Stimulated activated CD4-positive, alpha-beta T cell treated with anti-CD3 and anti-CD28 coated beads, Interleukin-2, amount 100 ng/mL, for 4 hours (primary cell): ENCODE measurements at places on chromosomes 1 and 21.

DNA sequence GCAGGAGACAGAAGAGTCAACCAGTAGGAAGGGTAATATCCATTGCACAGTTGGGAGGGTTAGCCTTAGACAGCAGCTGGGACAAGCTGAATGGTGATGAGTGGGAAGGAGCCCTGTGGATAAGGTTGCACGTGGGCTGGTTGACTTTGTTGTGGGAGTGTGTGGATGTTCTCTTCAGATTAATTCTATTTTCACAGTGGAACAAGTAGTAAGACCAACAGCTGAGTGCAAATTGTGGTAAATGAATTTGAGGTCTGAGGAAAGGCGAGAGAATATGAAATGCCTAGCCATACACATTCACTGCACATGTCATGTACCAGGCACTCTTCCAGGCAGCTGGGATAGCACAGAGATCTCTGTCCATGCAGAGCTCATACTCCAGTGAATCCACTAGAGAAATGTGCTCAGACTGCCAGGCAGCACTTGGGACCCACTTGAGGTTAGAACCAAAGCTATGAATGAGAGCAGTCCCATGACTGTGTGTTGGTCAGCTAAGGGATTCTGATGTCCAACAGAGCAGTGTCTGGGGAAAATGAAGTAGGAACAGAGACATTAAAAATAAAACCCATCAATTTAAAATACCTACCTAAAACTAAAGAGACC, 25.2 kb upstream of the VTCN1 start:
- DNase-seq: no peak

GRCh38 chr1:88701275-88701674, 17.2 kb downstream of the PKN2 start:
- no peak for DNase-seq

- no peak for DNase-seq
Observed at GRCh38 chr1:38451541-38451993, 405.0 kb upstream of the POU3F1 start.

- DNase-seq: no peak
Observed at GRCh38 chr1:78427506-78427905, 63.3 kb upstream of the PTGFR start.

DNA sequence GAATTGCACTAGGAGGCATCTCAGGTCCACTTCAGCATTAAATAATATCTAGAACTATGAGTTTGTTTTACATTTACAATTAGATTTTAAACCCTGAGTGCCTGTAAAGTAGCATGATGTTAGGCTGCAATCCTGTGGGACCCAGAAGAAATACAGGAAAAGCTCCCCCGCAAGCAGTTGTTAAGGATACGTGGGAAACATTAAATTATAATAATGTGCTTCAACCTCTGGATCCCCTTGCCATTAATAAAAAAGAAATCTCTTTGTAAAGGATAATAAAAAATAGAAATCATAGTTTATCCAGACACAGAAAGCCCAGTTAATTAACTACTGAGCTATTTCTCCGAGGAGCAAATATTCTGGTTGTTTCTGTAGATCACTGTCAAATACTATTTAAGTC, 106.0 kb downstream of the PCNX2 start:
- no peak for DNase-seq

DNA sequence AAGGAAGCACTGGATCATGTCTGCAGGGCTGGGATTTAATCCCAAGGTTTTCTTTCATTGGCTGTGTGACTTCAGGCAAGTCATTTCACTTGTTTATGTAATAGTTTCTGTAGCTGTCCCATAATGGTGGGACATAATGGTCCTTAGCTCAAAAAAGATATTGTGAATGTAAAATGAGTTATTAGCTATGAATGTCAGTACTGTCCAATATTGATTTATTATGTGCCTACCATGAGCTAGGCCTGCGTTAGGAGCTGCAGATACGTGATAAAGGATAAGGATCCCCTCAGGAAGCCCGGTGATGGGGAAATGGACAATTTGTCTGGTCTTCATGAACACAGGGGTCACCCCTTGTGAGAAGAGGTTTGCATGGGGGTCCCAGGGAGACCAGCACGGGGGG, 95.8 kb downstream of the PLXNA2 start:
- no peak for DNase-seq

GRCh38 chr1:76336931-76337371, 262.4 kb downstream of the ST6GALNAC3 start:
- no peak for DNase-seq

GRCh38 chr1:38680801-38681510, 178.6 kb downstream of the RRAGC start:
- no peak for DNase-seq

DNA sequence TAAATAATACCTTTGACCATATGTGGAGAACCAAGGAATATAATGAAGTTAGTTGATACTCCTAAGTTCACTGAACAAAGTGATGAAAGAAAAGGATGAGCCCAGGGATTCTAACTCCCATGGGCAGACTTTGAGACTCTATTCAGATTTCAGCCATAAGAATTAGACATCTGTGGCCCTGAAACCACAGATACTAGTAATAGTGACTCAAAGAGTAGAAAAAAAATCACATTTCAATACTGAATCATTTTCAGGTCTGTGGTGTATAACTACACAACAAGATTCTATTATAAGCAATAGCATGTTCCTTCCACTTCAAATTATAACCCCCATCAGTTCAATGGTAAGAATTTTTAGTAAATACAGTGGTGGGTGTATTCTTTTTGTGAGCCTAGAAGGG, 16.4 kb upstream of the F13B start:
- no peak for DNase-seq

DNA sequence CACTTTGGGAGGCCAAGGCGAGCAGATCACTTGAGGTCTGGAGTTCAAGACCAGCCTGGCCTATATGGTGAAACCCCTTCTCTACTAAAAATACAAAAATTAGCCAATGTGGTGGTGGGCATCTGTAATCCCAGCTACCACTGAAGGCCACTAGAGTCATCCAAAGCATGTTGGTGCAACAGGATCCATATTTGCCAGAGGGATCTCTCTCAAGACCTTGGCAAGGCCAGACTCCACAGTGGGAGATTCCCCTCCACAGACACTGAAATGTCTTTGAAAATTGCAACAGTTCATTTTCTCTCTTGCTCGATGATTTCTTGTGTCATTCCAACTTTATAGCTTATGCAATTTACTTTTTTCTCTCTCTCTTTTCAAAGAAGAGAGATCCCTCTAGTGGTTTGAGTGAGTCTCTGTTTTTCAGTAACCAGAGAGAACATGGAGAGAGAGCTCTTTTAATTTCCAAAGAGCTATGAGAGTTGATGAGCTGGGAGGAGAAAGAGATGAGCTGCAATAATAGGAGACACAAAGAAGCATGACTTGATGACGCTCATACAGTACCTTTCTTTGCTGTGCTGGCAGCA, 176.8 kb upstream of the USP25 start:
- no peak for DNase-seq

- DNase-seq: no peak
Observed at GRCh38 chr21:45379901-45380330, 25.0 kb upstream of the COL18A1 start.

- no peak for DNase-seq
Observed at GRCh38 chr21:42088658-42089057, 17.5 kb downstream of the UMODL1 start.

DNA sequence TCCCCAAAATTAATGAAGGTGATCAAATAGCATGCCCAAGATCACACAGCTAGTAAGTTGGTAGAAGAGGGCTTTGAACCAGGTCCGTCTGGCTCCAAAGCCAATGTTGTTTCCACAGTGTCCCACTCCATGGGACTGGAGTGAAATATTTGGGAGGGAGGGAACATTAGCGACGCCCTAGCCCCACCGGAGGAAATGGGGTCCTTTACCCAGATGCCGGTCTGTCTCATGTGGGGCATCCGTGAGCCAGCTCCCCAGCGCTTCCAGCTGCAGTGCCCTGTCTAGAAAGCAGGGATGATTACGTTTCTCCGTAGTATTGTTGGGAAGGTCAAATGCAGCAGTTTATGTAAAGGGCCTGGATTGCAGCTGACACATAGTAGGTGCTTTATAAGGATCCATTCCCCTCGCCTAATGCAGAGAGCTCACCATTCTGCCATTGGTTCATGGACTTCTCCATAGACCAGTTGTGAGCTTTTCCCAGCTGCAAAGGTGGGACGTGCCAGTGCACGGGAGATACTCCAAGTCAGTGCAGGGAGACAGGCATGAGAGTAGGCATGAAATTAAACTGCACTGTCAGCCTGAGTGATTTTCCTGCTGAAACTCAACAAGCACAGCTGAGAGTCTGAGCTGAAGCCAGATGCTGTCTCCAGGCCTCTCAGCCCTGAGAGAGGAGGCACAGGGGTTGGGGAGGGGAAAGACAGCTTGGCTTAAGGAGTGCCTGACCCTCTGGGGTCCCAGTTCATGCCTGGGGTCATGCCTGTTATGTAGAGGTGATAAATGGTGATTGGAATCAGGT, 24.7 kb downstream of the QSOX1 start:
- no peak for DNase-seq

GRCh38 chr21:32878661-32879060, 107.1 kb upstream of the PAXBP1 start:
- no peak for DNase-seq

GRCh38 chr1:30957560-30958222, 49.1 kb upstream of the SDC3 start:
- DNase-seq: no peak

DNA sequence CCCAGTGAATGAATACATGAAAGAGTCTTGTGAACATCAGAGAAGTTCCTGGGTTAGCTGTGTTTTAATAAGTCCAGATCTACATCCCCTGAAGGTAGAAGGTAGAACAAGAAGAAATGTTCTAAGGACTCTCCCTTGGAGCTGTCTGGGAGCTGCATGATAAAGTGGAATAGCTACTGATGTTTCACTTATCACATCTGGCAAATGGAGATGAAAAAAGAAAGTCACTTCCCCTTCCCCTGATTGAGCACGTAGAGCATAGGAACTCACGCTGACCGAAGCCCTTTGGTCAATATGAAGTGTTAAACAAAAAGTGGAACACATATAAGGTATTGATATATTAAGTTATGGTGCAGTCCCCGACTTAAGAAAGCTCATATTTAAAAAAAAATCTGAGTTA, 53.2 kb upstream of the PARP1 start:
- DNase-seq: no peak

- no peak for DNase-seq
Observed at GRCh38 chr1:92822879-92823278, 9.0 kb upstream of the RPL5 start.

- DNase-seq: no peak
Observed at GRCh38 chr21:45032332-45032731, 42.0 kb upstream of the ADARB1 start.

- no peak for DNase-seq
Observed at GRCh38 chr1:57532299-57532698, 108.4 kb upstream of the DAB1 start.

DNA sequence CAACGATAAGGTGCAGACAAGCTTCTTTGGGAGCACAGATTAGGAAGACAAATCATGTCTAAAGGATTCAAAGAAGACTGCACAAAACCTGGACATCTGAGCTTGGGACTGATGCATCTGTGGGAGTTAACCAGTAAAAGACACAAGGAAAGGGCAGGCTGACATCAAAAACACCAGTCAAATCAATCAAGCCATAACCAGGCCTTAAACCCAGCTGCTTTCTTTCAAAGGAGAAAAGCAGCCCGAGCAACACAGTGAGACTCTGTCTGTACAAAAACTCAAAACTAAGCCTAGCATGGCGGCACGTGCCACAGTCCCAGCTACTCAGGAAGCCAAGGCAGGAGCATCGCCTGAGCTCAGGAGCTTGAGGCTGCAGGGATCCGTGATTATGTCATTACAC, 411.6 kb downstream of the SMYD3 start:
- no peak for DNase-seq

DNA sequence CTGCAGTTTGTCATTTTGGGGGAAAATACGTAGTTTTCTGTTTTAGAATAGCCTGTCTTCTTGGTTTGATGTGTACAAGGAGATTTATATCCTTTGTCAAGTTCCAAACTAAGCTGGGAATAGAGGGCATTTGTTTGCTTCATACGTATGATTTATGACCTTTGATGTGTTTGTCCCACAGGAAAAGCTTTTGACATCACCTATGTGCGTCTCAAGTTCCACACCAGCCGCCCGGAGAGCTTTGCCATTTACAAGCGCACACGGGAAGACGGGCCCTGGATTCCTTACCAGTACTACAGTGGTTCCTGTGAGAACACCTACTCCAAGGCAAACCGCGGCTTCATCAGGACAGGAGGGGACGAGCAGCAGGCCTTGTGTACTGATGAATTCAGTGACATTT, 79.9 kb downstream of the LAMC1 start:
- DNase-seq: no peak

DNA sequence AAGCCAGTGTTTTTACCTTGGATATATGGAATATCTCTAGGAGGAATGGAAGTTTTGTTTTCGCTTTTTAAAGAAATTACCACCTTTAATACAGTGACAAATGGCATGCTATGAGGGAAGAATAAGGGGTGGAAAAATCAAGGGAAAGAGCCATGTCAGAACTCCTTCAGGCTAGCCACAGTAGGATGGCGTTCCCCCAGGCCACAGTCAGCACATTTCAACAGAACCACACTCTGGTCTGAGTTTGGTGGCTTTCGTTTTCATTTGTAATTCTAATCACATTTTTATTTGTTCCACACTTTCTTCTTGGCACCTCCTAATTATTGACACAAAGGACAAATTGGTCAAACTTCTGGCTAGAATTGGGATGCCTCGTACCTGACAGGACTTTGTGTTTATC, 60.3 kb upstream of the RCOR3 start:
- DNase-seq: no peak

DNA sequence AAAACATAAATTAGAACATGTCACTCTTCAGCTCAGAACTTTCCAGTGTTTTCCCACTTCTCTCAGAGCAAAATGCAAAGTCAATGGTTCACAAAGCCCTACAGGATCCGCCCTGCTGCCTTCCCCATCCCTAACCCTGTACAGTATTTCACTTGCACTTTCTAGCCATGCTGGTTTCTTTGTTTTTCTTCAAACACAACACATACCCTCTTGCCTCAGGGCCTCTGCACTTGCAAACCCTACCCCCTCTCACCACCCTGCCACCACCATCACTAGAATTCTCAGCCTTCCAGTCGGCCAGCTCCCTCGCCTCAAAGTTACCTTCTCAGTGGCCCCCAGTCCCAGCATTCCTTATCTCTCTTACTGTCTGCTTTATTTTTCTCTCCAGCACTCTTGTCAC, 17.6 kb downstream of the TEX35 start:
- DNase-seq: no peak

GRCh38 chr1:23732363-23733224, 10.7 kb upstream of the ELOA start:
- no peak for DNase-seq

- DNase-seq: no peak
Observed at GRCh38 chr1:58861506-58861905, 77.7 kb upstream of the JUN start.

DNA sequence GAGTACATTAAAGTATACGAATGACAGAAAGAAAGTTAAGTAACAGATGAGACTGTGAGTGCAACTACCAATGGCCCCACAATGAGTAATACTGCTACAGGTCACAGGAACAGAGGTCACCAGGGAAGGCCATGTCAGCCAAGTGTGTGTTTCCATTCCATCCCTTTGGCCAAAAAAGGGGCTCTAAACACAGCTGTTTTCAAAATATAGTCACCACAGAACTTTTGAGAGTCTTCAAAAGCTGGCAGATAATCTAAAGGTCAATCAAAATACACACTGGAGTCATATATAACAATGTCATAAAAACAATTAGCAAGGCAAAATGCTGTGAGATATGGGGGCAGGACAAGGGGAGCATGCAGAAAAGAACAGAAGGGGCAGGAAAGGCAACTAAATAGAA, 10.2 kb downstream of the USP24 start:
- DNase-seq: no peak
